HFF-Myc (cell line): ENCODE measurements at places on chromosomes 11 and 22.
A peak's percentile ranks its signal among the peaks of the same experiment; 100 is the strongest.

DNA sequence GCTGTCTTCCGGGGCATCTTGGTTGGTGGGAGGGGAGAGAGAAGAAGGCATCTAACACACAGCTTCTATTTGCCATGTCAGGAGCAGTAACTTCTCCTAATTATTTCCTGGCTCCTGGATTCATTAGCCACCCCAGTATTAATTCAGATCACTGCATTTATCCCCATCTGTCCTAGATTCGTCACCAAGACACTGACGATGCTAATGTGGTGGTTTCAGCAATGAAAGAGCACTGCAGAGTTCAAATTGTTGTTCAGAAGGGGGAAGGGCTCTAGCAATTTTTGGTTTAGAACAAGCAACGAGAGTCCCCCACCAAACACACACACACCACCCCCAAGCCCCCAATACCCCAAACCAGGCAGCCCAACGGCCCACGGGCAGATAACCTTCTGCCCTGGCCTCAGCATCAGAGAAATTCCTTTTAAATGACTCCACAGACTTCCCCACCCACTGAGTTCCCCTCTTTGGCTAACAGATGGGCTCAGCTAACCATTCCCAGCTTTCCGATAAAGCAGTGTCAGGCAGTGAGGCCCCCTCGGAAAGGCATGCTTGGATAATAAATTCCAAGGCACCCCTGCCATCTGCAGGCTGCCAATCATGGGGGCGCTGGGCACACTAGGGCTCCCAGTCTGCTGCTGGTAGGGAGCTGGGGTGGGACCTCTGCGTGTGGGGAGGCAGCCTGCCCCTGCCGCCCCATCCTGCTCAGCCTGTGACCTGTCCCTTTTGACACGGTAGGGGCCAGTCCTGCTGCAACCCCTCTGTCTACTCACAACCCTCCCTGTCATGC lies 453.5 kb downstream of the MIAT start:
- DNase-seq: no peak

GRCh38 chr11:22559416-22559815 lies 66.2 kb downstream of the FANCF start:
- DNase-seq: no peak

GRCh38 chr11:35126879-35127581 lies 11.9 kb upstream of the CD44 start:
- no peak for DNase-seq

- DNase-seq: no peak
Measured at GRCh38 chr11:2268729-2269600, 1.4 kb downstream of the ASCL2 start.

- DNase-seq: no peak
Measured at GRCh38 chr22:22235558-22235957, 9.0 kb upstream of the VPREB1 start.

DNA sequence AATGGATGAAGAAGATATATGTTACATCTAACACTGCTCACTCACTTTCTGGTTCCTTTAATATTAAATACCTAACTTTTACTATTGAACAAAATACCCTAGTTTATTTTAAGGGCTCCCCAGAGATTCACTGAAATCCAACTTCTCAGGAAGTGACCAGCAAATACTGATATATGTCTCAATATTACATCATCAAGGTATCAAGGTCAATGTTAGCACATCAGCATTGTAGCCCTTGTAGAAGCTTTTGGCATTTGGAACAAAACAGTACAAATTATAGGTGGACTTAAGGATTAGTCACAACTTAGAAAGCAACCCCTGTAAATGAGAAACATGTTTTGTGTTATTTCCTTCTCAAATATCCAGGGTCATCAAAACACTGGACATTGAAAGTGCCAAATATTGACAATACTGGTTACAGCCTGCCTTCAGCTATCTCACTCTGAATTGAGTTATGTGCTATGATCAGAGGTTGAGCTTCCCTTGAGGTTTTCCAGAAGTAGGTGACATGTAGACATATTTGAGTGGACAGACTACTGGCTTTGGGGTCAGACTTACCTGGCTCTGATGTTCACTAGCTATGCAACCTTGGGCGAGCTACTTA lies 1.9 kb upstream of the ATL3 start:
- no peak for DNase-seq

DNA sequence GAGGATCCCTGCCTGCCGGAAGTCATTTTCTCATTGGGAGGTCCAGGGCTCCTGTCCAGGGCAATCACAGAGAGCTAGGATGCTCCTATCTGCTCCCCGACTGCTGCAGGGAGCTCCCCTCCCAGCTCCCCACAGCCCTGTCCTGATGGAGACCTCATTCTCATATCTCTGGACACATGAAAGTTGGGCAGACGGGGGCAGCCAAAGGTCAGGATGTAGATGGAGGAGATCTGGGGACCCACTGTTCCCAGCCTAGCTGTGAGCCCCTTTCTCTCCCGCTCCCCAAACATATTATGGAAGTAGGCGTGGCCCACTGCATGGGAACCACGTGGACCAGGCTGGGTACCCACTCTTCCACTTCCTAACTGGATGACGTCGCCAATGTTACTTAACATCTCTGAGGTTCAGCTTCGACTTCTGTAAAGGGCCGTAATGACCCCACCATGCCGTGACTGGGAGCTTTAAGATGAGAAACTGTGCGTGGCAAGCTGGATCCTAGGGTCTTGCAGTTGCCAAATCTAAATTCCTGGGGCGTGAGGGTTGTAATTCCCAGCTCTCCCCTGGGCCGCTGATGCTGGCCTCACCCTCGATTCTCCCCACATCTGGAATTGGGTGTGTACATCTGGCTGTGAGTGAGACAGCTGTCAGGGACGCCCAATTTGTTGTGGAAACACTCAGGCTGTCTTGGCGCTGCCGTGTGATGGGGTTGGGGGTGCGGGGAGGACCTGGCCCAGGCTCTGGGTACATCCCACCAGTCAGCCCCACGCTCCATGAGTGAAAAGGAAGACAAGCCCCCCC lies 1.8 kb downstream of the CDC42EP2 start:
- peak; percentile 95 for DNase-seq

DNA sequence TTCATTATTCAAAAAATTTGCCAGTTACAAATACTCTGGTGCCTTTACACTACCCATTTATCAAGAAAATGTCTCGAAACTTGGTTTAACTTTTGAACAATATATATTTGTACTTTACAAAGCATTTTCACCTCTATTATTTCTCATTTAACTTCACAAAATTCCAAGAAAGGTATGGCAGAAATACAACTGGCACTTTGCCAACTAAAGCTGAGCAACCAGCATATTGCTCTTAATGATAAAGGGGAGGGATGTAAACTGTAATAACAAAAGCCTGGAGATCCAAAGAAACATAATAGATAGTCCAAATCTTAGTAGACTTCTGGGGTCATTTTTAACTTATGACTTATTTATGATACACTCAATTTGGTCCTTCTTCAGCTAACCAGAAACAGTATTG lies 7.7 kb downstream of the PITPNB start:
- DNase-seq: no peak

DNA sequence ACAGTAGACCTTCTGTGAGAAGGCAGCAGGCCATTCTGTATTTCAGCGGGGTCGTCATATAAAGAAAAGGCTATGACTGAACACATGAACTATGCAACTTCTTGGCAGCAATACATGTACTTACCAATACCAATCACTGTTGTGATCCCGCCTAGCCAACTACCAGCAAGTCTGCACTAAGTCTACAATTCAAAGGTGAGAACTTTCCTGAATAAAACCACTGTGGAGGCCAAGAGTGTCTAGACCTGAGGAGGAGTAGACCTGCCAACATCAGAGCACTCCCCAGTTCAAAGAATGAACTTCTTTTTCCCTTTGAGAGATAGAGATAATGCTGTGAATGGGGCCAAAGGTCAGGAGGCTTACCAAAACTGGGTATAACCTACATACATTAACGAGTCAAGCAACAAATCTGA lies 108.2 kb downstream of the SIK3 start:
- DNase-seq: no peak

DNA sequence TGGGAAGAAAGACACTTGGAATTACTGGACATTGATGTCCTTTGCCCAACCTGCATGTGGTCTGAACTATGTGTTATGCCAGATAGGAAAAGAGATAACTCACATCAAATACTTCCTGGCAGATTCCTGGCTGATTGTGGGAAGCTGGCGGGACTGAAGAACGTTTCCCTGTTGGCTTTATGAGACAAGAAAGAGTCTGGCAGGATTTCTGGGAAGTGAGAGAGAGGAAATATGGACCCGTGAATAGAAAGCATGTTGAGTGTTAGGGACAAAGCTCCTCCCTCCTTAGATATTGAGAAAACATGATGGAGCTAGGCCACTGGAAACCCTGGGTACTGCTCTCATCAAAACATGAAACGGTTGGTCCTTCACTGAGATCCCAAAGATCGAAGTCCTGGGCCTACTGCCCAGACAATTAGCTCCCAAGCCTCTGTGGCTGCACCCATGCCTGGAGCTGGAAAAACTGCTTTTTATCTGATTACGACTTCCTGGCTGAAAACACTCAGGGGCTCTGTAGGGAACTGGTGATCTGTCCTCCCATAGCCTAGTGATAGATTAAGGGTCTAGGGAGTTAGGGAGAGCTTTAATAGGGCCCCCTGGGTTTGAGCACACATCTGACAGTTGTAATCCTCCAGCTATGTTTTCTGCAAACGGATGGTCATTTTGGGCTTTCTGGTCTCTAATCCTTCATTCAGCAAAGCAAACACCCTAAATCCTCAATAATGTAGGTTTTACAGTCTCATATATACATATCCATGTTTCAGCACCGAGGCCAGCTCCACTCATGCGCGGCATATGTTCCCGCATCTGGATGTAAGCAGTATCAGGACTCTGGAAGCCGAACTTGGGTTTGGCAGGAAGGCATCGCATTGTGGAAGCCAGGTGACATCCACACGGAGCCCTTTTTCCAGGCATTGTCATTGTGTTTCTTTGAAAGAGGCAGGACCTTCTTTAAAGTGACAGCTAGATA lies 6.1 kb upstream of the B3GAT1 start:
- peak; percentile 6 for DNase-seq

GRCh38 chr11:46420513-46420912 lies 28.9 kb upstream of the CHRM4 start:
- DNase-seq: no peak

GRCh38 chr11:100624346-100624745 lies 62.7 kb upstream of the ARHGAP42 start:
- no peak for DNase-seq

GRCh38 chr22:47203554-47203991 lies 441.1 kb downstream of the TBC1D22A start:
- DNase-seq: no peak

GRCh38 chr11:76808171-76808570 lies 25.0 kb downstream of the TSKU start:
- DNase-seq: no peak

GRCh38 chr11:44029977-44030911 lies 17.5 kb upstream of the ACCSL start:
- no peak for DNase-seq

GRCh38 chr11:1309498-1310317 lies at the start of gene TOLLIP:
TSS of gene TOLLIP (minus strand) at chr11:1309632. CDS start at chr11:1309498, 134 bp downstream.
- peak; percentile 56 for DNase-seq

- no peak for DNase-seq
Measured at GRCh38 chr11:115674937-115675544, 170.8 kb upstream of the CADM1 start.

DNA sequence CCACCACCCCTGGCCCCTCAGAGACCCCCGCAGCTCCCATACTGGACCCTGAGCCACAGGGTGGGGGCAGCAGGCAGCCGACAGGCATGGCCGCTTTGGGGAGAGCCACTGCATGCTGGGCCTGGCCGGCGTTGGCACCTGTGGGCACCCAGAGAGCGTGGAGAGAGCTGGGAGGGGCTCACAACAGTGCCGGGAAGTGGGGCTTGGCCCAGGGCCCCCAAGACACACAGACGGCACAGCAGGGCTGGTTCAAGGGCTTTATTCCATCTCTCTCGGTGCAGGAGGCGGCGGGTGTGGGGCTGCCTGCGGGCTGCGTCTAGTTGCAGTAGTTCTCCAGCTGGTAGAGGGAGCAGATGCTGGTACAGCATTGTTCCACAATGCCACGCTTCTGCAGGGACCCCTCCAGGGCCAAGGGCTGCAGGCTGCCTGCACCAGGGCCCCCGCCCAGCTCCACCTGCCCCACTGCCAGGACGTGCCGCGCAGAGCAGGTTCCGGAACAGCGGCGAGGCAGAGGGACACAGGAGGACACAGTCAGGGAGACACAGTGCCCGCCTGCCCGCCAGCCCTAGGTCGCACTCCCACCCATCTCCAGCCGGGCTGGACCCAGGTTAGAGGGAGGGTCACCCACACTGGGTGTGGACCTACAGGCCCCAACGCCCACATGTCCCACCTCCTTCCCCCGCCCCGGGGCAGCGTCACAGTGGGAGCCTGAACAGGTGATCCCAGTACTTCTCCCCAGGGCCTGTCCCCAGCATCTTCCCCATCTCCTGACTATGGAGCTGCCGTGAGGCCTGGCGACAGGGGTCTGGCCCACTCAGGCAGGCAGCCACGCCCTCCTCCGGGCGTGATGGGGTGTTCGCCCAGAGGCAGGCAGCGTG lies 1.2 kb downstream of the INS start:
- no peak for DNase-seq

DNA sequence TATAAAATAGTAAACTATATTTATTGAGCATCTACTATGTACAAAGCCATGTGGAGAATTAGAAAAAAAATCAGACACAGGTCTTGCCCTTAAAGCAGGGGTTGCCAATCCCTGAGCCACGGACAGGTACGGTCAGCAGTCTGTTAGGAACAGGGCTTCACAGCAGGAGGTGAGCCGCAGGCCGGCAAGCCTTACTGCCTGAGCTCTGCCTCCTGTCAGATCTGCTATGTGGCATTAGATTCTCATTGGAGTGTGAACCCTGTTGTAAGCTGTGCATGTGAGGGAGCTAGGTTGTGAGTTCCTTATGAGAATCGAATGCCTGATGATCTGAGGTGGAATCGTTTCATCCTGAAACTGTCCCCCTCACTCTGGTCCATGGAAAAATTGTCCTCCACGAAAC lies 2.1 kb upstream of the RAG2 start:
- no peak for DNase-seq

- no peak for DNase-seq
Measured at GRCh38 chr11:596374-596773, 19.4 kb downstream of the IRF7 start.

DNA sequence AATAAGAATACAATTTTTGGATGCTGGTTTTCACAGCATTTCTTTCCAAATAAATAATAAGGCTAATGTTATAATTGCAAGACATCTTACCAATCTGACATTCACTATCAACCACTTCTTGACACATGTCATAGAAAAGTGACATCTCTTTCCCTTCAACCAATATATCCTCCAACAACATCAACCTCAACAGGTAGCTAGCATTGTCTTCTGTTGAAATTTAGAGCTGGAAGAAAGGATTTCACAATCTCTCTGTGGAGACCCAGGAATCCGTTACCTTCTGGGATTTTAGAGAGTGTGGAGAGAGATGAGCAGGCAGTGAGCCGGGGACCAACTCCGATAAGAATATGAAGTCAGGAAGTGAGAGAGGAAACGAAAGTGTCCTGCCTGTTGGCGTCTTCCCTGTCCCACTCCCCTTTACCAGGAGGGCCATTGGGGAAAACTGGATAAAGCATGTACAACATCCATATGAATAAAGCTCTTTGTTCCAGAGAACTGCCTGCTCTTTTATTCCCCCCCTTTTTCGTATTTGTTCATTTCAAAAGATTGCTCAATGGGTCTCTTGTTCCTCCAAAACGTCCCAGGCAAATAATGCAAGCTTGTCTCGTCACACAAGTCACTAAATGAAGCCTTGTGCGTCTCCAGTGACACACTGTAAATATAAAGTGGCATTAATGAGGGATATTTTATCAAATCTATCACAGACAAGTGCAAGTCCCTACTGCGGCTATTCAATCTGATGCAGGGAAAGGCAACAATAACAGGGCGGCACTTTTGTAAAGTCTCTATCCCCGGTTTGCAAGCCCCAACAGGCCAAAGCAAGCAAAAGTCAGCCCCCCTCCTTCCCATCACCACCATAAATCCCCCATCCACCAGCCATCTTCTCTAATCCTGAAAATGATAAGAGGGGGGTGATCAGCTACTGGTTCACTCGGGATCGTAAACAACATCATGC lies 3.4 kb downstream of the CADM1 start:
- no peak for DNase-seq
